ENCODE measurements at places on chromosomes 2 and 18.

DNA sequence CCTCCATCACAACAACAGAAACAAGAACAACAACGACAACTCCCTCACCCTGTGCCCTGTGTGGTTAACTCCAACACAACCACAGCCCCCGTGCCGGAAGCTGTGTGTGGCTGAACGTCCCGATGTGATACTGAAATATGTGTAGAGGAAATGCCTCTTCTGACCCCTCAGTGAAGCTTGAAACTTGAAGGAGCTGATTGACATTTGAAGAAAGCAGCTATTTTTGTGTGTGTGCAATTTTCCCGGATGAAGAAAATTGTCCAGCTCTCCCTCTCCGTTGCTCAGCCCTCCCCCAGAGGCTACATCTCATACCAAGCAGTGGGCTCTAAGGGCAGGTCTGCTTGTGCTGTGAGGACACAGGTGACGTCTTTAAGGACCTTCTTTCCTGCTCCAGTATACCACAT lies 173.8 kb downstream of the ICOS start:
- peak; percentile 16 for DNase-seq

- no peak for DNase-seq
Measured at GRCh38 chr18:8742387-8743361, 37.3 kb downstream of the MTCL1 start.

DNA sequence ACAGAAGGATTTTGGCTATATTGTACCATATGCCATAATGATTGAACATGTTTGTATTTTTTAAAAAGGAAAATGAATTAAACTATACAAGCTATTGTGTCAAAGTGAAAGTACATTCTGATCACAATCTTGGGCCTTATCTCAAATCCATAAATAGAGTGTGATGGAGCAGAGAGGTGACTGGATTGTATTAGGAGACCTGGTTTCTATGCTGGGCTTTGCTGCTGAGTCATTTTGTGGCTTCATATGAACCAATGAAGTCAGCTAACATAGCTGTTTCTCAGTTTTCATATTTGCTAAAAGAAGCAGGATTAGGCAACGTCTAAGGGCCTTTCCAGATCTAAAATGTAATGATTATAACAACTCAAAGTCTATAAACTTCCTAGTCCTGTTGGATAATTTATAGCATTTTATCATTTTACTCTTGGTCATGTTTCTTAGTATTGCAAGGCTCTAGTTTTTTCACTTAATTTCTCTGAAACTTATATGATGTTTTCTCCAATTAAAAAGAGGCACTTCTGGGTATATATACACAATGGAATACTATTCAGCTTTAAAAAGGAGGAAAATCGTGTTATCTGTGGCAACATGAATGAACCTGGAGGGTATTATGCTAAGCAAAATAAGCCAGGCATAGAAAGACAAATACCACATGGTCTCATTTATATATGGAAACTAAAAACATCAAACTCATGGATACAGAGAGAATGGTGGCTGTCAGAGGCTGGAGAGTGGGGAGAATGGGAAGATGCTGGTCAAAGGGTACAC lies 112.3 kb downstream of the MEP1B start:
- peak; percentile 82 for DNase-seq

- DNase-seq, result no peak
Measured at GRCh38 chr2:37507051-37507410, 162.6 kb downstream of the QPCT start.

- no peak for DNase-seq
Measured at GRCh38 chr2:150617351-150617978, 130.0 kb upstream of the RND3 start.

GRCh38 chr2:120209427-120210269 lies 13.6 kb downstream of the TMEM185B start:
- no peak for DNase-seq

DNA sequence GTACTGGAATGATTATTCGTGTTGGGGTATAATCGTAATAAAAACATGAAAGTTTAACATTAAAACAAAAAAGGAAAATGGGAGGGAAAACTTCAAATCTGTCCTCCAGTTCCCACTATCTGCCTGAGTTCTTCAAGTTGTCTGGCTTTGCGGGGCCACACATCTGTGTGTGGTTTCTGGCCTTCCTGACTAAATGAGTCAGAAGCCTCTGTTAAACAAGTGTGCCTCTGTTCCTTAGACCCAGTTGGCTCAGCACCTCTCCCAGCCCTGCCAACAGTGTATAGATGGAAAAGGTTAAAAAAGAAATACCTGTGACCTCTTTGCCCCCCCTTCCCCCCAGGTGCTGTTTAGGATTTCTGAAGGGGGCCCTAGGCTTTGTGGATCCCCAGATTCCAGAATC lies 30.2 kb downstream of the XDH start:
- DNase-seq, result peak; percentile 93

- peak; percentile 99 for DNase-seq
Measured at GRCh38 chr2:66432801-66433694, 1.9 kb upstream of the MEIS1 start.

GRCh38 chr2:88159481-88159880 lies 10.7 kb upstream of the THNSL2 start:
- no peak for DNase-seq

DNA sequence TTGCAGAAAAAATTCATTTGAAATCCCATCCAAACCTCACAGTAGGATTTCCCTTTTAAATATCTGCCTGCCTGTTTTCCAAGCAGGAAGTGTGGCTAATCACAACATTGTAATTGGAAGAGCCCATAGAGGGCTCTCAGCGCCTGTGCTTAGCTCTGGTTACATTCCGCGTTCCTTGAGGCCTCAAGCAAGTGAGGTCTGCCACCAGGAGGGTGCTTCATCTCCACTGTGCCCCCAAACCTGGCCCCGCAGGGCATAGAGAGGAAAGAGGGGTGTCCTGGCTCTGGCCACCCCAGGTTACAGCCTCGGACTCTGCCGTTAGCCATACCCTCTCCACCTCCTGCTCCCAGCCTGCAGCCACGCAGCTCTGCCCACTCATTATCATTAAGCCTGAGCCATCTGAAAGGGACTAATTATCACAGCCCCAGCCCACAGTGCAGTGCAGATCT lies 214.8 kb downstream of the SP3 start:
- DNase-seq, result peak; percentile 49

DNA sequence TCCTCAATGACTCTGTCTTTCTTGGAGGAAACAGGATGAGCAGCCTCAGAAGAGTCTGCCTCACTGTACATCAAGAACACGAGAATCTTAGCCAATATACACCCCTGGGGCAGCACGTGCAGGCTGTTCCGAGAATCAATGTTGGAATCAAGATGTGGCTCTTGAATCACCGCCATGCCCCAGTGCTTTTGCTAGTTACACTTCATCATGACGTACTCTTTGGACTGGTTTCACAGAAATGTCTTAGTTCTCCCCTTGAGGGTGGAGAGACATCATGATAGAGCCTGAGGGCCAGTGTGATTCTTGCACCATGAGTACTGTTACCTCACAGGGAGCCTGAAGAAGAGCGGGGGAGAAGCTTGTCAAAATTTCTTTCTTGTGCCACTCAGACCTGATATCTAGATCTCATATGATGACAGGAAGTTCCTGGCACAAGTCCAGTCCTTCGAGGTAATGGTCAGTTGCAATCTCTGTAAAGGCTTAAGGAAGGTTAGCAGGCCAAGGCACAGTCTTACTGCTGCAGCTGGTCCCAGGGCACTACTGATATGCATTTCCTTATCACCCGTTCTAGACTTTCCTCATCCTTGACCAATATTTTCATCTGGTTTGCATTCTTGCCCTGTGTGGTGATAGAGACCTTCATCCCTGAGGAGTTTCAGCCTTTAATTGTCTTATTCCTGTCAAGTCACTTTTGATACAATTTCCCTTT lies 28.2 kb upstream of the STAT4 start:
- DNase-seq, result no peak

DNA sequence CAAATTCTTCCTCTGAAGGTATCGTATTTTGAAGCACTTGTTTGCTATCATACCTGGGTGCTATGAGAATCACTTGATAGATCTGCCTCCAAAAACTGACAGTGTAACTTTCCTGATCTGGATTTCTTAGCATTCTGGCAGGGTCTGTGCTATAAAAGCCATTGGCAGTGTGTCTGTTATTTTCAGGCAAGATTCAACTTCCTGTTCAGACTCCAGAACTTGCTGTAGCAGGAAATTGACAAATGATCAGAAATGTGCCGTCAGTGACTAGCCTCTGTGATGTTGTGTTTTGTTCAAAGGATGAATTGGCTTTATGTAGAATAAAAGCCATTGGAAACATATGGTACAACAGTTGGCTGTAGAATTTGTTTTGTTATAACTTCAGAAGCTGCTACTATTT lies 273.3 kb downstream of the PTPRM start:
- no peak for DNase-seq

GRCh38 chr18:2002151-2002550 lies 569.2 kb downstream of the METTL4 start:
- DNase-seq, result peak; percentile 1

DNA sequence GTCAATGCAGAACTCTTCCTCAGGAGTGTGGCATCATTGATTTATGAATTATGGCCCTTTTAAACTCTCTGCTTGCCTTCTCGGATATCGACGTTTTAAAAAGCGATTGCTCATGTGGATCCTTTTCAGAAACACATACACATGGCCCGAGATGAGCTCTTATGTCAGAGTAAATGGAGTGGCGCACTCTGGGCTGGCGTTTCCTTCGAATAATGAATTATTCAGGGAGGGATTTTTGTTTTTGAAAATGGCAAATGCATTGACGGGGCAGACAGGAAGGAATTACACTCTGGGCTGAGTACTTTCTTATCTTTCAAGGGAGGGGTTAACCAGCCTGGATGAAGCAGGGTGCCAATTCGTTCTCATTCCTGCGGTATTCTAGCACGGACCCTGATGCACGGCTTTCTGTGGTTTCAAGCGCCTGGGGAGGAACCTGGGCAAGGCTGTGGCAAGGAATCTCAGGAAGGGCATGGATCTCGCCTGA lies 142.7 kb downstream of the PRKCE start:
- DNase-seq, result peak; percentile 31

GRCh38 chr2:121755237-121756111 lies at the start of gene TSN:
TSN (plus strand) TSS chr2:121755651; CDS start chr2:121755780, 129 bp downstream.
- peak; percentile 98 for DNase-seq

- no peak for DNase-seq
Measured at GRCh38 chr2:263774-264492, at the start of gene SH3YL1. SH3YL1 (minus strand) TSS chr2:264032; CDS start chr2:263984, 48 bp downstream.

DNA sequence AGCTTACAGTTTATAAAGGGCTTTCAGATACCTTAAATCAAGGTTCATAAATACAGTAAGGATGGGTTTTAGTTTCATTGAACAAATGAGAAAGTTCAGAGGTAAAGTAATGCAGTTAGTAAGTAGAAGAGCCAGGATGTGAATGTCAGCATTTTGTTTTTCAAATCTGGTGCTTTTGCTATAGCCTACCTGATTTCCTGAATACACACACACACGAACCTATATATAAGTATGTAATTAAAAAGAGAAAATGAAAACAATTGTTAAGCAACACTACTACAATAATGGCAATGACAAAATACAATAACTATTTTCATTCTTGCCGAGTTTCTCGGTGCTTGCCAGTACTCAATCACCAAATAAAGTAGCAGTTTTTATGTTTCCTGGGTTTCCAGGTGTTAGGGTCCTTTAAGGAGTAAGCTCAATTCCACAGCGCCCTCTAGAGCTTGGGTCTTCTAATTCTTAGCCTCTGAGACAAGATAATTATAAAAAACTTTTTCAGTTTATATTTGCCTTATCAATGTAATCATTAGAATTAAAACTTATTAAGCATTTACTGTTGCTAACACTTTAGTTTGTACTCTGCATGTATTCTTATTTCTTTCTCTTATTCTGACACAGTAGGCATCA lies 512.9 kb upstream of the ACVR2A start:
- peak; percentile 4 for DNase-seq

DNA sequence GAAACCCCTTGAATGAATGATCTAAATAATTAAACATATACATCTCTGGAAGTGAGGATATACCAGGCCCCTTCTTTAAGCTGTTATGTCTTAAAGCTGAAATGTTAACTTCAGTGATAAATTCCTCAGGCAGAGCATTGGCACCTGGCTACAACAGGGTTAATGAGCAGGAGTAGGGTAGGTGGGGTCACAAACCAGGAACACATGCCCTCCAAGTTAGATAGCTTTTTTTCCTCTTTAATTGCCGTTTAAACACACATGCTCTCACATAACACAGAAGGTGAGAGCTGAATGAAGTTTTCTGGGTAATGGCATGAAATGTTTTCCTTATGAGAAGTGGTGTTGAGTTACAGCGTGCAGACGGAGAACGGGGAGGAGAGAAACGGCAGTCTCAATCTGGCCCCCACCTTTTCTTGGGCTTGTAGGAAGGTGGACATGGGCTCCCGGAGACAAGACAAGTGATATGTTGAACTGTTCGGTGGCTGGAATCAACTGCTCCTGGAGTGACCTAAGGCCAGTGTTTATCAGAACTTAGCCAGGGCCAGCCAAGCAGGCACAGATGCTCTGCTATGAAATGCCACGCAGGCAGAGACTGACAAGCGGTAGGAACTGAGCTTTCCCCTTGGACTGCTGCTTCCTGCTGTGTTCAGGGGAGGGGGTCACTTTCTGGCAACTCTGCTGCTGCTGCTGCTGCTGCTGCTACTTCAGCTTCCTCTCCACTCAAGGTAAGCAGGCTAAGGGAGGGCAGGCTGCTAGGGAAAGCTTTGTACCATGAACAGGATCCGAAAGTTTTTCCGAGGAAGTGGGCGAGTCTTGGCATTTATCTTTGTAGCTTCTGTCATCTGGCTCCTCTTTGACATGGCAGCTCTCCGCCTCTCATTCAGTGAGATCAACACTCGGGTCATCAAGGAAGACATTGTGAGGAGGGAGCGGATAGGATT lies at the start of gene GALNT5:
Gene GALNT5, plus strand, starts transcription at position 394 of the 941 bp plus-strand sequence. Its CDS starts 378 bp downstream, at position 772.
- peak; percentile 65 for DNase-seq

DNA sequence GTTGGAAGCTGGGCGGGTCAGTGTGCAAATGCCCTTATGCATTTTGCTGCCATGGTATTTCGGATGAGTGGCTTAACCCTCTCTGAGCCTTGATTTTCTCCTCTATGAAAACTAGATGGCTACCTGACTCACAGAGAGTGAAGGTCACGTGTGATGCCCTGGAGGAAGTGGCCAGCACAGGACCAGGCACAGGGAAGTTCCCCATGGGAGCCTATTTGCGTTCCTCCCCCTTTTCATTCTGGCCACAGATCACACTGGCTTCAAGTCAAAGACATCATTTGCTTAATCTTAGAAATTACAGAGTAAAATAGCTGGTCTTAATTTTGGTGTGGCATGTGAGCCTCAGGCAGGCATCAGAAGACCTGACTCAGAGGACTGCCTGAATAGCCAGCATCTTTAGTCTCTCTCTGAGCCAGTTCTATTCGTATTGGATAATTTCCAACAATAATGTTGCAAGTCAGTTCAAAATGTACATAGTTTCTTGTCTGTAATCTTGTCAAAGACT lies 57.6 kb upstream of the CD302 start:
- peak; percentile 9 for DNase-seq

GRCh38 chr2:207284556-207285472 lies 119.1 kb upstream of the KLF7 start:
- no peak for DNase-seq
